Omental fat pad (tissue), 4 donors: ENCODE measurements at places on chromosomes 2 and 18. TPM values are rescaled to one million over a fixed set of nuclear protein-coding genes. Genes with fewer than 3 reads are reported as not detected.

Gene B4GALT6
- 6.5 TPM for total RNA-seq

Gene BCL11A
- total RNA-seq = 0.79 TPM

Gene C2orf80
- not detected for total RNA-seq

Gene CYTIP
- 20.0 TPM for total RNA-seq

Gene SLC11A1
- total RNA-seq = 40.0 TPM

Gene SNRPD1
- total RNA-seq = 8.0 TPM

Gene TFCP2L1
- total RNA-seq = 3.5 TPM

Gene GPR45
- not detected for total RNA-seq

DNA sequence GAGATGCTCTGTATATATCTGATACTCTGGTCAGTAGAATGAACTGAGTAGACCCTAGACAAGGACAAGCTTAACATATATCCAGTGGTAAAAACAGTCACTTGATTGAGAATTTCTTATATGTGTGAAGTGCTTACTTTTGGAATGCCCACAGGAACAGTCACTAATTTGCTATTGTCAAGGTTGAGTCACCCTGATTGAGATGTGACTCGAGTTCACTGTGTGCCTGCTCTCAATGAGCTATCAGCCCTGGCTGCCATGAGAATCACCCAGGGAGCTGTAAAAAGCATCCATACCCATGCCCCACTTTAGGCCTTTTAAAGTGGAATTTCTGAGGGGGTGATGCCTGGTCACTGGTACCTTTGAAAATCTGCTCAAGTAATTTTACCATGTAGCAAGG is 283.7 kb downstream of the SUCLG1 start:
- no peak for DNase-seq

DNA sequence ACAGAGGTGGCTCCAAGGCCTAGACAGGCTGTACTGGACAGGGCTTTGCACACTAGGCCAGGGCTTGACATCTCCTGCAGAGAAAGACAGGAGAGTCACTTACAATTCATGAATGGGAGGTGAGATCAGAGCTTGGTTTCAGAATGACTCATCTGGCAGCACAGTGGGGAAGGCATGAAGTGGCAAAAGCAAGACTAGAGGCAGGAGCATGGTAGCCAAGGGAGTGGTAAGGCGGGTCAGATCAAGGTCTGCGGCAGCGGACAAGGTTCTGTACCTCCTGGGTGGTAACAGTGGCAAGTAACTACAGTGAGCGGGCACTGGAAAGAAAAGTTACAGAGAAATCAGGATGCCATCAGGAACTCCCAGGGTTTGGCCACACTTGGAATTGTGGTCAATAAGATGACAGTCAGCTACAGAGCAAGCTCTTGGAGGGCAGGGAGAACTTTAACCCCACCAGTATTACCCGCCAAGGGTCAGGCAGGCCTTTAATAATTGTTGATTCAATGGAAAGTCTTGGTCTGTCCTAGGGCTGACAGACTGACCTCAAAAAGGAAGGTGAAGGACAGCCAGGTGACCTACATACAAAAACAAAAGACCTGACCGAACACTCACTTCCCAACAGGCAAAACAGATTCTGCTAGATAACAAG is 5.7 kb downstream of the MCFD2 start:
- no peak for DNase-seq

- no peak for DNase-seq
These were observed 317.0 kb downstream of the CYP26B1 start for GRCh38 chr2:71830497-71831192.

DNA sequence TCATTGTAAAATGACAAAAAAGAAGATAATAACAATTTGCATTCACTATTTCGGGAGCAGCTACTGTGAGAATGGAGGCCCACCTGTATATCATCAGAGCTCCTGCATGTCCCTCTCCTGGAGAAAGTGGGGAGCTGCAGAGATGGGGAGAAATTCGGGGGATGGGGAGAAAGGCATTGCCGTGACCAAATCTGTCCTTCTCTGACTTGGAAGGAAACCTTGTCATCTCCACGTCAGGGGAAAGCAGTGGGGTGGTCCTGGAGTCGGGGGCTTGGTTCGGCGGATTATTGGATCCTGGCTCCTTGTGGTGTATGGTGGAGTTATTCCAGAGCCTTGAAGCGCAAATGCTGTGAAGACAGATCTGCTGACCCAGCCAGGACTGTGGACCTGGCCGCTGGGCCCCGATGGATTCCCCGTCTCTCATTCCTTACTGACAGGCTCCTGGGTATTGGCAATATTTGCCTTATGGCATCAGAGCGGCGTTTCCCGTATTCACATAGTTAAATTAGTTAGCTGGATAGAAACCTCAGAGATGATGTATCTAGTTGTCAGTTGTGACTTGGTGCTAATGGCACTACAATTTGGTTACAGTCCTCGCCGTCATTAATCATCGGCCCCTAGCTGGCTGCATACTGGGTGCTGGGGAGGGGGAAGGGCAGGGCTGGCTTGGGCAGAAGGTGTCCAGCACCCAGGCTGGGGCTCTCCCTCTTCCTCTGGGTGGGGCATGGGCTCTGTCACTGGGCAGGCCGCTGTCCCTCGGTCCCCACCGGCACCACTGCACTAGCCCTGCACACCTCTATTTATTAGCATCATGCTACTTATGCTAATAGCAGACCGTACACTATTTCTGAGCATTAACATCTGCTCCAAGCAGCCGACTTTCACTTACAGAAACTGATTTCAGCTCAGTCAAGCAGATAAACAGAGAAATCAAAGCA is 31.7 kb downstream of the CELF4 start:
- DNase-seq = no peak

- DNase-seq = no peak
These were observed 18.2 kb upstream of the MBOAT2 start for GRCh38 chr2:9021563-9022211.

DNA sequence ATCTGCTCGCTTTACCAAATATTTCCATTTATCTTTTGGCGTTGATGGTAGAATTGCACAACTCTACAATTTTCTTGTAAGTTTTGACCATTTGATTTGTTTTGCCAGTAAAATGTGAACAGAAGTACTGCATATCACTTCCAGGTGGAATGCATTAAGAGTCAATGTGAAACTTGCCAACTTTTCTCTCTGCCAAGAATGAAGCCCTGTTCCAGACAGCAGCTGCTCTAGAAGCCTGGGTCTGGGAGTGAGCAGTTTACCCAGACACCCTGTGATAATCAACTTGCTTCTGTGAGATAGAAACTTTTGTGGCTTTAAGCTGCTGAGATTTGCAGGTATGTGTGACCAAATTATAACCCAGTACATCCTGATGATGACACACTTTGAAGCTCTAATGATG is 115.9 kb upstream of the SYT4 start:
- DNase-seq = no peak

GRCh38 chr2:5700551-5700950 is 8.4 kb downstream of the SOX11 start:
- DNase-seq = no peak

- no peak for DNase-seq
These were observed 33.8 kb downstream of the HS6ST1 start for GRCh38 chr2:128284841-128285240.

DNA sequence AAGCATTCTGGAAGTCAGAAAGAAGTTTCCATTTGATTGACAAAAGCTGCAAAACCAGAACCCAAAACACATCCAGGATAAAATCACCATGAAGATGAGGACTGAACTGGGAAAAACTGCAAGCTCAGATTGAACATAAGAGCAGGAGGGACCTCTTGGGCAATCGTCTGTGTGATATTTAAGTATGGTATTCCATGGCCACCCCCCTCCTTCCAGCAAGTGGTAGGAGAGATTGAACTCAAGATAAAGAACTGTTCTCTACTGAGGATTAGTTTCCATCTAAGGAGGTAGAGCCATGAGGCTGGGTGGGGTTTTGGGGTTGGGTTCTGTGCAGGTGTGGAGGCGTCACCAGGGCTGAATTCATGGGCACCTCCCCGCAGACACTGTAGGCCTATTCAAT is 251.1 kb downstream of the NCKAP5 start:
- DNase-seq = no peak

GRCh38 chr2:225464346-225465025 is 65.0 kb downstream of the NYAP2 start:
- DNase-seq = no peak

GRCh38 chr2:163888591-163888990 is 152.8 kb upstream of the FIGN start:
- DNase-seq = no peak

- DNase-seq = no peak
These were observed 175.5 kb downstream of the OTX1 start for GRCh38 chr2:63225964-63226686.

GRCh38 chr2:80126596-80127189 is 177.9 kb downstream of the LRRTM1 start:
- DNase-seq = no peak

GRCh38 chr2:126658319-126658904 is 2.5 kb downstream of the GYPC start:
- no peak for DNase-seq

DNA sequence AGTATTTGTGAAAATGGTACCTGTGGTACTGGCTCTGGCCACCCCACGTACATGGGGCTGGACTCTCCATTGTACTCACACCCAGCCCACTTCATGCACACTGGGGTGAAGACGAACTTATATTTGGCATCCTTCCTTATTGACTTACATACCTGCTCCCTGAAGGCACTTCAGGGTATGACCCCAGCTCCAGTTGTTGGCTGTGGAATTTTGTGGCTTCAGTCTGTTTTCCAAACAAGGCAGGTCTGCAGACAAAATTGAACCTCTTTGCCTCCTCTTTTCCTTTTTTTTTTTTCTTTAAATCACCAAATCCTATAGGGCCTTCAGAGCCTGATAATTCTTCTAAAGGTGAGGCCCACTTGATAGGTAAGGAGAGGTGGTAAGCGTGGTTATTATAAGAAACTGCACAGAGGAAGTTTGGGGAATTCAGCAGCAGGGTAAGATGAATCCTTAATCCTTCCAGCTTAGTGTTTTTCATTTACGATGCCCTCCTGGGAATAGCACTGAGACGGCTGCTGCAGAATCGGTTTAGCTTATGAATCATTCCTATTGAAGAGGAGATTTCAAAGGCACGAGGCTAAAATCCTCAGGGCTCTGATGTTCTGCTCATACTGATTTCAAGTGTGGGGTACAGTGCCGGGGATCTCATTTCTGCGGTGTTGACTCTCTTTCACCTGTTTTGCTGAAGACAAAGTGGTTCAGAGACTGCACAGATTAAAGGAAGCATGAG is 55.2 kb downstream of the KIF5C start:
- no peak for DNase-seq

DNA sequence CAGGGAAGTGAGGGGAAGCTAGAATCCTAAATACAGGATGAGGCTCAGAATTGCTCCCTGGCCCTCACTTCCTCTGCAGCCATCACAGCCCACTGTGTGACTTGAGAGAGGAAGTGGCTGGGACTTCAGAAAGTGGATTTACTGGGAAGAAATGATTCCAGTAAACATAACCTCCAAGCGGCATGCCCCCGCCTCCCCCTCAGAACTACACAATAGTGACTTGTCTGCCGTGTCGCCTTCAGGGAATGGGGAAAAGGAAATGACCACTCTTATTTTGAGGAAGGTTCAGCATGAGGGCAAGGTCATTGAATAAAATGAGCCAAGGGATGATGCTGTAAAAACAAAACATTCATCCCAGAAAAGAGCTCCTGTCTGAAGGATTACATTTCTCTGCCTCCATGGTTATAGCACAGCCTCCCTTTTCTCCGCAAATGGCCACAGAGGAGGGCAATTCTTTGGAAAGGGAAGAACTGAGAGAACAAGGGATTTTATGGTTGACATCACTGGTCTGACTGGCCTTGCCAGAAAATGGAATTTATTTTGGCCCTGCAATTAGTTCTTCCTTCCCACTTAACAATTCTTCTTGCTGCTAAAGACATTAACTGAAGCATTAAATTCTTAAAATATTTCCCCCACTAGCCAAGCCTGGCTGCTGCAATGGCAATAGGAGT is 78.9 kb upstream of the DAPL1 start:
- no peak for DNase-seq

DNA sequence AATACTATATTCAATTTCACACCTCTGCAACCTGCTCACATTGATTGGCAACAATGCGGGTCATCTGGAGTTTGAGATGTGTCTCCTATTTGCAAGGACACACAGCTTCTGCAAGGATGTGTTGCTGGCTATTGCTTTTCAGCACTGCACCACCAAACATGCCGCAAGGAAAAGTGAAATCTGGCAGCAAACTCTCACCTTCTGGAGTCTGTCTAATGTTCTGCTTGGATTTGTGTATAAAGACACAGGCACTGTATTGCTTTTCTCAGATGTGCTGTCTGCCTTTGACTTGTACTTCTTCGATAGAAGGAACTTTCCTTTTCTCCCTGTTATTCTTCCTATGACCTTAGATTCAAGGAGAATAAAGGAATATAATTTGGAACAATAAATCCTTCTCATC is 138.6 kb upstream of the EPHA4 start:
- DNase-seq = no peak

DNA sequence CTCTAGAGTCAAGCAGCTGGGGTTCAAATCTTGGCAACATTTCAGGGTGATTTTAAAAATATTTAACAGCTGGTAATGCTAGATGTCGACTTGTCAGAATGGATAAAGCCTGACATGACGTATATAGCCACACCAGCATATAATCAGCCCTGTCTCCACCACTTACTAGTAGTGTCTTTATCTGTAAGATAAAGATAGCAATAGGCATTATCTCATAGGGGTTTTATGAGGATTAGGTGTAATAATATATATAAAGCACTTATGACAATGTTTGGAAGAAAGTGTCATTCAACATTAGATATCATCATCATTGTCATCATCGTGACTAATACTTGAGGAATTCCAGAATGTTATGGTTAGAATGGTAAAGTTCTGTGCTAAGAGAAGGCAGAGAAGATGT is 369.0 kb upstream of the CWC22 start:
- DNase-seq = no peak

DNA sequence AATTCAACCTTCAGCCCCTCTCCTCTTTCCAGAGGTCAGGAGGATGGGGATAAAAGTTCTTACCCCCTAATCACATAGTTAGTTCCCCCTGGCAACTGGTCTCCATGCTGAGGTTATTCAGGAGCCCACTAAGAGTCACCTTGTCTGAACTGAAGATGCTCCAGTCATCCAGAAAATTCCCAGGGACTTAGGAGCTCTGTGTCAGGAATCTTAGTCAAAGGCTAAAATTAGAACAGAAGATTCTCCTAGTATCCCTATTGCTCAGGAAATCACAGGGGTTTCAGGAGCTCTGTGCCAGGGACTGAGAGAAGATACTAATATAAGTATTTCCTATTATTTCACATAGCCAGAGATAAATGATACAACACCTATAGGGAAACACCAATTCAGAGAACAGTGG is 37.3 kb upstream of the LONRF2 start:
- no peak for DNase-seq

DNA sequence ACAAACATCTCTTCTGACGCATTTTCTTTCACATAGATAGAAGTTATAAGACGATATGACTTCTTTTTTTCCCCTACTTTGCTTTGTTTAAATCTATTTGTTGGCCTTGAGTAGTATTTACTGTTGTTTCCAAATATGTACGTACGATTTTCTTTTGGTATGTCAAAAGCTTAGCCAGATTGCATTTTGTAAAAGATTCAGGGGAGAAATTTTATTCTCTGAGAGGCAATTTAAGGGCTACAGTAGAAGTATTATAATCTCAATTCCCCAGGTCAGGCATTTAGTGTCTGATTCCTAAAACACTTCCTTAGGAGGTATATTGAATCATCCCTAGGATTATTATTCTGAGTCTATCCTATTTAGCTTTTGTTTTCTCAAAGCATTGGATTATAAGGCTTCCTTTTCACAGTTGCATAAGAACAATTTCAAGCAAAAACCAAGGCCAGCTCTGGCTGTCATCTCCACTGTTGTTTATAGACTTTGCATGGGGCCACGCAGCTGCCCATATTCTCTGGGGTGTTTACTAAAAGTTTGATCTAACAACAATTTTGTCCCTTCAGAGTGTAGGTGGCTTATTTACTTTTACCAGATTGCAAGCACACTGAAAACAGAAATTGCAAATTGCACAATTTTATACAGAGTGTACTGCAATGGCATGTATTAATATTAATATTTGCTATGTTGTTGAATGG is 33.6 kb upstream of the GCG start:
- no peak for DNase-seq
